ENCODE measurements at places on chromosomes 3 and 15. TPM values are rescaled to one million over a fixed set of nuclear protein-coding genes. Genes with fewer than 3 reads are reported as not detected.

PLCH1 gene
- total RNA-seq, result 11.3 TPM

PAQR9 gene
- 4.0 TPM for total RNA-seq

DNA sequence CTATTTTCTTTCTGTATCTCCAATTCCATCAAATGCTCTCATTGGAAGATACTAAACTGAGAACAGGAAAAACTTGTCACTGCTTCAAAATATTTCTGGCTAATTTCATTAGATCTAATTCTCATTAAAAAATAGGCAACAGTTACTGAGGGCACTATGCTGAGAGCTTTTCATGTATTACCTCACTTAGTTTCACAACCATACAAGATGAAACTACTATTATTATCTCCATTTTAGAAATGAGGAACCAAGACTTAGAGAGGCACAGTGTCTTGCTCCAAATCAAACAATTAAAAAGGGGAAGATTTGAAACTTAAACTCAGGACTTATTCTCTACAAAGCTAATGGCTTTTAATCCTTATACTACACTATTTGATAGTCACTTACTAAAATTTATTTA is 7.2 kb upstream of the OTOL1 start:
- no peak for ATAC-seq

- peak; percentile 91 for ATAC-seq
These were observed 24.8 kb downstream of the GABRA5 start for GRCh38 chr15:26891448-26892181.

ALDH1L1 gene
- 0.66 TPM for total RNA-seq

DNA sequence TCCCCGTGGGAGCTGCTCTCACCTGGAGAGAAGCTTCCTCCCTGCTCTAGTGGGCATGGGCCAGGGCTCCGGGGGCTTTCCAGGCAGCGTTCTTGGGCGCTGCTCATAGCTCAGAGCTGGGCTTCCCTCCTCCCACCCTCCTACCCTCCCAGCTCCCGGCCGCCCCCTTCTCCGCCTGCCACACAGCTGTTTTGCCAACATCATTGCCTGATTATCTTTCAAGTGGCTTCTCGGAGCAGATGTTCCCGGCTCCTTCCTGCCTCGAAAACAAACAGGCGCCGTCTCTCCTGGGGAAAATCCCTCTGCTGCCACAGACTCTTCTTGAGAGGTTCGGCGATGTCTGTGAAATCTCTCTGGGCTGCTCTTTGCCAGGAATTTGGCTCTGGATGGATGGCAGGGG is 195.6 kb downstream of the RPLP1 start:
- ATAC-seq, result peak; percentile 32

MEGF11 gene
- 8.5 TPM for total RNA-seq

LOXL1 gene
- total RNA-seq, result 17.4 TPM

- peak; percentile 75 for ATAC-seq
These were observed at the start of gene TJP1 for GRCh38 chr15:29822100-29822683. TJP1 (minus strand) TSS chr15:29822468; CDS start chr15:29822028, 440 bp downstream.
